Hippocampal formation (tissue), 2 donors: ENCODE measurements at places on chromosomes 2 and 18.
A peak's percentile ranks its signal among the peaks of the same experiment; 100 is the strongest.

DNA sequence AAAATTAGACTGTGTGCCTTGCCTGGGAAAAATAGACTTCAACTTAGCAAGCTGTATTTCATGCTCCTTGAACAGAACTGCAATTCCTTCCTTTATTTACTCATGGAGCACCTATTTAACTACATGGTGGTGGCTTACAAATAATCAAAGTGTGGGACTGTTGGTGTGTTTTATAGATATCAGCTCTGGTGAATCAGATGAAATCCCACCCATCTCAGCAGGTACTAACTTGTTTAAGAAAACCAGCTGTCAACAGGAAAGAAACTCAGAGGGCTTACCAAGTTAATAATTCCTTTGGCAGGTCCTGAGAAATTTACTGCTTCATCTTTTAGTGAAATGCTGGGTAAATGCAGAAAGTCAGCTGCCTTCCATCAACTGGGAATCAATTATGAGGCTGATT lies 830.6 kb downstream of the SLC4A3 start:
- no peak for DNase-seq

GRCh38 chr2:55115761-55116597 lies 65.7 kb upstream of the RTN4 start:
- DNase-seq = no peak

DNA sequence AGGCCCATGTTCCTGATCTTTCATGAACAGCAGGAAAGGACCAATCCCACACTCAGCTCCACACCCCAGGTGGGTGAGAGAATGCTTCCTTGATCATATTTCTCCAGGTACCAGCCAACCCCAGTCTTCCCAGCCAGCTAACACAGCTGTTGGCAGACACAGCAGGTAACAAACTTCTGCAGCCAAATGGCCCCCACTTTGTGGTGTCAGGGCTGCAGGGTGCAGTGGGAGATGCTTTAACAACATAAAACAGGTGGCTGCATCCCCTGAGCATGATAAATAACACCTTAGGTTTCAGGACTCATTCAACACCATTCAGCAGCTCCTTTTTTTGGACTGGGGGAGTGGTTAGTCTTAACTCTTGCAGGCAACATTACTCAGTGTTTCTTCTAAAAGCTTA lies 76.7 kb upstream of the ACAA2 start:
- no peak for DNase-seq

DNA sequence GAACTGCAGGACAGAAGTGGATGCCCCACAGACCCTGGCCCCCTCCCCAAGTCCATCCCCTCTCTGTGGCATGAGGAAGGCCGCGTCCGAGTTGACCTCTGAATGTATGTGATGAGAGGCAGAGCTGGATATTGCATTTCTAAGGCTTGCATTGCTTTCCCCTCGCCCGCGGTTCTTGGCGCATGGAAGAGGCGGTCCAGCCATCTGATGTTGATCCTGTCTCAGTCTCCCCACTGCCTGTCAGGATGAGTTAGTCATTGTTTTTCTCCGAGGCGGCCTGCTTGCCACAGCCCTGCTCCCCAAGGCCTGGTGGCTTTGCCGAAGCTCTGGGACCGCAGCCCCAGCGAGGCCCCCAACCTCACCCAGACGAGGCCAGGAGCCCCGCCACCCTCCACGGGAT lies 88.6 kb downstream of the SMAD7 start:
- no peak for DNase-seq

GRCh38 chr2:25042321-25043240 lies 705 bp downstream of the EFR3B start:
- DNase-seq = no peak

- no peak for DNase-seq
Measured at GRCh38 chr18:55302167-55302833, 285.7 kb downstream of the TCF4 start.

- no peak for DNase-seq
Measured at GRCh38 chr2:40470822-40471813, 19.2 kb upstream of the SLC8A1 start.

- DNase-seq = no peak
Measured at GRCh38 chr2:59881218-59881617, 672.2 kb downstream of the BCL11A start.

GRCh38 chr2:48530033-48530811 lies at the start of gene STON1:
Gene STON1, plus strand, starts transcription at chr2:48530154. Its CDS starts 50,480 bp downstream, at chr2:48580634.
- DNase-seq = peak; percentile 46

- no peak for DNase-seq
Measured at GRCh38 chr2:134407154-134407890, 153.4 kb downstream of the MGAT5 start.

GRCh38 chr2:240030379-240031094 lies at the start of gene OR6B2:
Gene OR6B2, minus strand, starts transcription at chr2:240030429. Its CDS starts 0 bp downstream, at chr2:240030429.
- DNase-seq = no peak

DNA sequence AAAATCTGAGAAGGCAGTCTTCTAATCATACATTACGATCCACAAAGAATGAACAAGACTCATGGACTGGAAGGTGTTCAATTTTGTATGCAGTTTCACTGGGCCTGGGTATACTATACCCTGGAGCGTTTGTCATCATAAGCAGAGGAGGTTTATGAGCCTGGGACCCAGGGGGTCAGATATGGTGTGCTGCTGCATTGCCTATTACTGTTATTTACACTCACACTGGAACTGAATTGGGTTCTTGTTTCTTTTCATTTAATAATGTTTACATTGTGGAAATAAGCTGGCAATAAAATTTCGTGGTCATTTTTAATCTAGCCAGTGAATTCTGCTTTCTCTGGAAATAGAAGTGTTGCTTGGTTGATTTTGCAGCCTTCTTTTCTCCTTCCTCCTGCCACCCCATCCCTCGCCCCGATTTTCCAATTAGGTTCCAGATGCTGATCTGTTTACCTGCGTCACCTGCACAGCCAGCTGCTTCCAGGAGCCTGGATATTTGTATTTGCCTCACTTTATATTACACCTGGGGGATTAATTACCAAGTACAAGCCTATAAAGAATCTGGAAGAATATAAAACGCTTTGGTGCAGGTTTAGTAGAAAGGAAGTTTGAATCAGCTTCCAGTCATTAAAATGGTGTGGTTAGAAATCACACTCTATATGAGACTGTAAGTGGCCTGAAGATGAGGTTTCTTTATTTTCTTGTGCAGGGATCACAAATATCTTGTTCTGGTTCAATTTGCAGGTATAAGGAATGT lies 234.4 kb downstream of the SOCS6 start:
- DNase-seq = no peak

DNA sequence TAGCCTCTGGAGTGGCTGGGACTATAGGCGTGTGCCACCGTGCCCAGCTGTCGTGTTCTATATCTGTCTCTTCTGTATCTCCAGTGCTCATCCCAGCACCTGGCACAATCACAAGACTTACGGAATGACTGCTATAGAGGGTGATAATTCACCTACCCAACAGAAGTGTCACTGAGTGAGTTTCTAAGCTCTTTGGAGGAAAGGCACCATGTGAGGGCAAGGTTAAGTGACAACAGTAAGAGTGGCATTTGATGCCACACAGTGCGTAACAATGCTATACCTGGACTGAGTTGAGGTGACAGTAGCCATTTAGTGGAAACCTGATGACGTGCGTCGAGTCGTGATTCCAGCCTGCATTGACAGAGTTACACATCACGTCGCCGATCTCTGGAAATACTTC lies 89.0 kb downstream of the KCTD1 start:
- no peak for DNase-seq

GRCh38 chr2:194087089-194087958 lies 1569.7 kb upstream of the SLC39A10 start:
- no peak for DNase-seq

DNA sequence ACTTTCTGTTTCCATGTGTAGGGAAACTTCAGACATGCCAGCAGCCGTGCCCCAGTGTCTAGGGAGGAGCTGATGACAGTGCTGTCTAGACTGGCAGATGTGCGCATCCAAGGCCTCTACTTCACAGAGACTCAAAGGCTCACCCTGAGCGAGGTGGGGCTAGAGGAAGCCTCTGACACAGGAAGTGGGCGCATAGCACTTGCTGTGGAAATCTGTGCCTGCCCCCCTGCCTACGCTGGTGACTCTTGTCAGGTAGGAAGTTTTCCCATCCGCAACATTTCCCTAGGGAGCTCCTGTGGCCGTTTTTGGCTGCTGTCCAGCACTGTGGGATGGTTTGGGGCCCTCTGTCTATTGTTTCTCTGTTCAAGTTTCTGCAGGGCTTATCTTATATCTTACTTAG lies 143.1 kb upstream of the TTC39C start:
- DNase-seq = no peak

- no peak for DNase-seq
Measured at GRCh38 chr2:85998071-85998991, 107.4 kb downstream of the POLR1A start.

DNA sequence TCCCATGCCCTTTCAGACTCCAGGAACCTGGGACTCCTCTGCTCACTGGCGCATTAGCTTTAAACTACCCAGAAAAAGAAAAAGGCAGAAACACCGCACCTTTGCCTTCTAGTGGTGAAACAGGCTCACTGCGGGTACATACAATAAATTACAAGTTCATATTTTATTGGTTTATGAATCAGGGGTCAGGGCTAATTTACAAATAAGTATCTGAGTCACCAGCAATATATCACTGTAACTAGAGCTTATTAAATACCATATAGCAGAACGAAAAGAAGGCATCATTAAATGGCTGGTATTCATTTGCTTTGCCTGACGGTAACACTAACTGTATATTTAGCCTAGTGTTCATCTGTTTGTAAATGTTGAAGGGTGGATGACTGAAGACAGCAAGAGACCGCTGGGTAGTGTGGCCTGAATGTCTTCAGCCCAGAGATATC lies 26.9 kb upstream of the DTNB start:
- peak; percentile 20 for DNase-seq

GRCh38 chr18:9705183-9705829 lies 2.8 kb upstream of the RAB31 start:
- no peak for DNase-seq

GRCh38 chr2:278312-278926 lies 9.5 kb downstream of the ALKAL2 start:
- DNase-seq = no peak

DNA sequence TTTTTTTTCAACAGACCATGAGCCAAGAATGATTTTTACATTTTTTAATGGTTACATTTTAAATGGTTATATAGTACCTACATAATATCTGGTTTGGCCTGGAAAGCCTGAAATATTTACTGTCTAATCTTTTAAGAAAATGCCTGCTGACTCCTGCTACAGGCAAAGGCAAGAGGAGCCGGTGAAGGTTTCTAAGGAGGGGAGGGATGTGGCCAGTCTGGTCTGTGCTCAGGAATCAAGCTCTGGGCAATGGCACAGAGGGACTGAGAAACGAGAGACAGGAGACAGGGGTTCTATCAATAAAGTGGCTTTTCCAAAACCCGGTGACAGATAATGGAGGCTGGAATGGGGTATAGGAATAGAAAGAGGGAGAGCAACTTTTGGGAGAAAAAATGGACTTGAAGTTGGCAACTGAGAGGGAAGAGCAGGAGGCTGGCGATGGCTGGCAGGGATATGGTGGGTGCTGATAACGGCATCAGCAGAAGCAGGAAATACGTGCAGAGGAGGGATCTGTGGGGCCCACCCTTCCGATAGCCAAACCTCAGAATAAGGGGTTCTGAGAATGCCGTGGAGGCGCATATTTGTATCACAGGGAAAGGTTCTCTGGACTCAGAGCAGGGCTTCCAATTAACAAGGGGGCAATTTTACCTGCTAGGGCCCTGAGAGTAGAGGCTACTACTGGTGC lies 64.0 kb upstream of the DNMT3A start:
- DNase-seq = no peak
